Caudate nucleus (tissue), 63 donors: ENCODE measurements at places on chromosomes 4 and X.
A peak's percentile ranks its signal among the peaks of the same experiment; 100 is the strongest.

DNA sequence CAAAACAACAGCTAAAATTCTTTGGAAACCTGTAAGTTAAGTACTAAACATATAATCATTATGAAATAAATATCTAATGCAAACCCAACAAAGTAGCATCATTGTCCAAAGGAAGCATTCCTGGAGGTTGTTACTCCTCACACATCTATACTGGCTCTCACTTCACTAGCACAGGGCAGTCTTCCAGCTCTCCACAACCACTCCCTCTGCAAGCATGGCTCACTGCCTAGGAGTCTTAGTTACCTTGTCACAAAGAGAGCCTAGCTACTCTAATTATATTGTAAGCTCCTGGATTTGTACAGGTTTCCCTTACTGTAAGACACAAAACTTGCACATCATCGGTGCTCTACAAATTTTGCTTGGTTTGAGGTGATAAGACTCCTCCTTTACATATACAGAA is 76.1 kb downstream of the AMMECR1 start:
- no peak for DNase-seq

GRCh38 chr4:140267576-140267975 is 105.9 kb upstream of the SCOC start:
- DNase-seq = no peak

- DNase-seq = no peak
These were observed 494.3 kb downstream of the IL15 start for GRCh38 chr4:142130666-142131065.

DNA sequence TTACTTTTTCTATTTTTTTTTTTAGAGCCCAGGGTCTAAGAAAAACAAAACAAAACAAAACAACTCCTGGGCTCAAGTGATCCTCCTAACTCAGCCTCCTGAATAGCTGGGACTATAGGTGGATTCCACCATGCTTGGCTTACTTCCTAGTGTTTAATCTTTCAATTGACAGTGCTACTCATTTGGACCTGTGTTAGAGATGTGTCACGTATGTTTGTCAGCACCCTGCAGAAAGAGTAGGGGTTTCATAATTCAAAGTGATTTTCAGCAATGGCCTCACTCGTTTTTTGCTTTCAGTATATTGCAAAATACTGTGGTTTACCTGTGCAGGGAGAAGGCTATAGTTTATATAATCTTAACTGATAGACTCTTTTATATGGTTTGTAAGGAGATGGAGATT is 71.6 kb upstream of the TEX13D start:
- DNase-seq = no peak

DNA sequence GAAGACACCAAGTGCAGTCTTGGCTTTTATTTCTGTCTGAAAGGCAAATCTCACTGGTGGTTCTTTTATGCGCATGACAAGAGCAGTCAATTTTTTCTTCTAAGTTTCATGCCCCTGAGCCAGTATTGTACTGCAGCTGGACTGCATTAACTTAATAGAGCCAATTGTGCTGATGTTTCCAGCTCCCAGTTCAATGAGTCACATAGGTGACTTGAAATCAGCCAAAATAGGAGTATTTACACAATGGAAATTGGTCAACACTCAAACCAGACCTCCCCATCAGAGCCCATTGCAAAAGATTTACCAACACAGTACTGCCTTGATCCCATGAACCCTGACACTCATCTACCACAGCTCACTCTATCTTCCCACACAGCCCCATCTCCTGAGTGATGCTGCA is 100.3 kb upstream of the GUCY1A1 start:
- no peak for DNase-seq

GRCh38 chr4:155040031-155040430 is 168.4 kb upstream of the NPY2R start:
- no peak for DNase-seq

DNA sequence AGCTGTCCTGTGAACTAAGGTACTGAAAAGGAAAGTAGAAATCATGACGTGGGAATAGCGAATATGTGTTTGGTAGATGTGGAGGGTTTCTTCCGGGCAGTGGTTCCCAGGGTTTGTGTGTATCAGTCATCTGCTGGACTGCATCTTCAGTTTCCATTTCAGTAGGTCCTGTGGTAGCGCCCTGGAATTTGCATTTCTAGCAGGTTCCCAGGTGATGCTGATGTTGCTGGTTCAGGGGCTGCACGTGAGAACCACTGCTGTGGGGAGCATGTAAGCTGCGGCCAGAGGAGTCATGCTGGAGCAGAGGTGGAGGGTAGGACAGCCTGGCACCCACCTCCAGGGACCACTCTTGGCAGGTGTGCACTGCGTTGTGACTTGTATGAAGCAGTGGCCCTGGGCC is 47.1 kb downstream of the ARHGAP10 start:
- DNase-seq = no peak

GRCh38 chr4:168409089-168409801 is 71.0 kb downstream of the DDX60L start:
- DNase-seq = no peak

DNA sequence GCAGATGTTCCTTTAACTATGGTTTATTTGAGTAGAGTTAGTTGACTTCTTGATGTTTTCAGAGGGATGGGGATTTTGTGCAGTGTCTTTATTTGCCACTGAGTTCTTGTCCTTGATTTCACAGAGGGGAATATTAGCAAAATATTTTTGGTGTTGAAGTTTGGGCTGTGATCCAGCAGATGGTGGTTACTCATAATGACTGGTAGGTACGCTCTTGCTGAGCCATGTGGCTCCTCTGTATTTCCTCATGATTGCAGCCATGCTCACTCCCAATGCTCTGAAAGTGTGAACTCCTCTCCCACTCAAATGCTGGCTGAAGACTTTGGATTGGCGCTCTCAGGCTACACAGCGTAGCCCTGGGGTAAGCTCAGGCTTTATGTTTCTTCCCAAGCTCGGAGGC is 77.7 kb downstream of the KLF8 start:
- DNase-seq = no peak

DNA sequence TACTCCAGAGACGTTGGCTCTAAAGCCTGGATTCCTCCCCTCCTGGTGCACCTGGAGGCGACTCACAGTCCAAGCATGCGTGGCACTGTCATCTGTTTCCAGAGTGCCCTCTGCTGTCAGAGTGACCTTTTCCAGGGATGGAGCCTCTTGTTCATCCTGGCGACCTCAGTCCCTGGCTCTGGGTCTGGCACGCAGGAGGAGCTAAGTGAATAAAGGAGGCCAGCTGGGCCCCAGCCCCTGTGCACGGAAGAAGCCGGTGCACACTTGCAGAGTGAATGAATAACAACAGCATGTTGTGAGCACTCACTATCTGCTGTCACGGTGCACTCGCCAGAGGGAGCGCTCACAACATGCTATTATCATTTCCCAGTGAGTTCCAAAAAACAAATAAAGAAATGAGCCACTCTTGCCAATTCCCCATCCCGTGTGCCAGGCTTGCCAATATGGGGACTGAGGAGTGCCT is 27.8 kb upstream of the PSAPL1 start:
- DNase-seq = peak; percentile 13

GRCh38 chrX:21800344-21800770 is 39.1 kb upstream of the MBTPS2 start:
- no peak for DNase-seq

- DNase-seq = no peak
These were observed 6.9 kb upstream of the TRPC3 start for GRCh38 chr4:121958777-121959176.

DNA sequence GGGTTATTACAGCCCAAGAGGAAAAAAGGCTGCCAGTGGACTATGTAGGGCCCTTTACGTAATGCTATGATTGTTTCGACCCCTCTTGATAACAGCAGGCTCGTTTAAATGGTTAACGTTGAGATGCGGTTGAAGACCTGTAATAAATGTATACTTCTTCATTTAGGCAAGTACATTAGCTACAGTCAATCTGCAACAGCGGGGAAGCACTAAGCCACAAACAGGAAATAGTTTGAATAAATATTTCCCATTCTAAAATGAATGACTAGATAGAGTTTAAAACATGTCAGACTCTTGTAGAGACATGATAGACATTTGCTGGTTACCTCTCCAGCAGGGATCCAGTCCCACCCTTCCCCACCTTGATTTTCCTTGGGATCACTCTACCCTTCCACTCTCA is 38.1 kb upstream of the STIM2 start:
- no peak for DNase-seq

DNA sequence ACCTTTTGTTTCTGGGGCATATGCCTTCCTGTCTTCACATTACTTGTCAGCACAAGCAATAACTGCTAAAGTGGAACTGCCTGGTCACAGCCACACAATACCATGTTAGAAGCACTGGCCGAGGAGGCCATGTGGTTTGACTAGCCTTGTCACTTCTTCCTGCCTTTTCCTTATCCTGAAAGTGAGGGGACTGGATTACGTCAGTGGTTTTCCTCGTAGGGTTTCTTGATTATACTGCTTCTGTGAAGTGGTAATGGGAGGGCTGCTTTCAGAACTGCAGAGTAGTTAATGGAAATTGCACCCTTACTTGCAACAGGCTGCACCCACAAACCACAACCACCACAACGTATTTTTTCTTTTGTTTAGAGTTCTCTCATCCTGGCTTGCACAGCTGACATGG is 26.6 kb downstream of the ZRSR2 start:
- DNase-seq = no peak

DNA sequence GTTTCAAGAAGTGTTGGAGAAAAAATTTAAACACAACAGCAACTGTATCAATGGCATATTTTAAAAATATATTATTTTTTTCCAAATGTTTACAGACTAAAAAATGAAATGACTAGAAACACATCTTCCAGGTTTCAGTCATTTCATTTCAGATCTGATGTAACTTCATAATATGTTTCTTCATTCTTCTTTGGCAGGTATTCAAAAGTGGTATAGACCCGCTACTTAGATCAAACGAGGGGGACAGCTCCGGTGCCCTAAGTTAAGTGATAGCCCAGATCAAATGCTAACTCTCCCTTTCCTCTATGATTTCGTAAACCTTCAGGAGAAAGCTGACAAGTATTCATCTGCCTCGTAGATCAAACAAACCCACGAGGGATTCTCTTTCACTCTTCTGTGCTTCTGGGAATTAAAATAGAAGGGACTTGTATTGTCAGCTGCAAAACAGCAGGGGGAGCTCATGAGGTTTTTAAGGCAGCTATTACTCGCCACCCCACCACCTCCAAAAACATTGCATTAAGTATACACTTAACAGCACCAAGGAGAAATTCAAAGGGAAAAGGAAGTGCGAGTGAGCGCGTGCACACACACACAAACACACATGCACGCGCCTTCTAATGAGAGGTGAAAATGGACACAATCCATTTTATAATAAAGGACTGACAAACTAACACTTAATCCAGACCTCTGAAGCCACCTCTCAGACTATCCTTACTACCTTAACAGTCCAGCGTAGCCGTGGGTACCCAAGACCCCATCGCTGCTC is 21.4 kb downstream of the HELT start:
- no peak for DNase-seq

GRCh38 chr4:8688041-8688907 is 95.7 kb downstream of the CPZ start:
- DNase-seq = no peak

- DNase-seq = peak; percentile 78
These were observed 12.1 kb downstream of the PJA1 start for GRCh38 chrX:69153060-69153730.

- no peak for DNase-seq
These were observed 1079.8 kb downstream of the RAPGEF2 start for GRCh38 chr4:160182727-160183126.

- DNase-seq = no peak
These were observed at the start of gene TRPC5OS for GRCh38 chrX:111875881-111876280. TRPC5OS (plus strand) TSS chrX:111876181; CDS start chrX:111901850, 25,669 bp downstream.

DNA sequence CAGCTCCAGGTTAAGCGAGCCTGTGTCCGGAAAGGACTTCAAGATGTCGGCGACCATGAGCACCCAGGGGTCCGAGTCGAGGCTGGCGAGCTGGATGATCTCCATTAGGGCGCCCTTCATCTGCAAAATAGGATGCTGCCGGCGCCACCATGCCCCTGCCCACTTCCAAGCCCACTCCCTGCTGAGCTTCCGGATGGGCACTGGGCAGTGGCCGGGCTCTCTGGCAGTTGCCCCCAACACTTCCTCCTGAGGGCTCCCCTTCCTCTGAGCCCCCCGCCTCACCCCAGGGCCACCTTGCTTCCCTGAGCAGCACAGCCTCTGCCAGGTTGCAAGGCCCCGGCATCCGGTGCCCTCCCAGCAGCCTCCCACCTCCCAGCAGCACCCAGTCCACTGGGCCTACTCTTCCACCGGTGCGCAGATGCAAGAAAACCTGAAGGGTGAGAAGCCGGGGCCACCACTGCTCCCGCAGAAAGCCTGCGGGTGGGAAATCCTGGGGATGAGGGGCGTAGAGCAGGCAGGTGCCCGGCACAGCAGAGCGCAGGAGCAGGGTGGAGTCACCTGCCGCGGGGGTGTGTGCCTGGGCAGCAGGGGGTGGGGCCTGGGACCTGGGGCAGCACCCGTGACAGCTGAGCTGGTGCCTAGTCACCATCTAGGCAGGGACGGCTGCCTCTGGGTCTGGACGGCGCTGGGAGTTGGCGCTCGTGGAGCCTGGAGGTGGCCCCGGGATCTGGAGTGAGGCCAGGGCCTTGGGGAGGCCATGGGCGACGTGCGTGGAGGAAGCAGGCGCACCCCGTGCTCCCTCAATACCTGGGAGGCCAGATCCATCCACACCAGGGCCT is 17.0 kb downstream of the NELFA start:
- no peak for DNase-seq

DNA sequence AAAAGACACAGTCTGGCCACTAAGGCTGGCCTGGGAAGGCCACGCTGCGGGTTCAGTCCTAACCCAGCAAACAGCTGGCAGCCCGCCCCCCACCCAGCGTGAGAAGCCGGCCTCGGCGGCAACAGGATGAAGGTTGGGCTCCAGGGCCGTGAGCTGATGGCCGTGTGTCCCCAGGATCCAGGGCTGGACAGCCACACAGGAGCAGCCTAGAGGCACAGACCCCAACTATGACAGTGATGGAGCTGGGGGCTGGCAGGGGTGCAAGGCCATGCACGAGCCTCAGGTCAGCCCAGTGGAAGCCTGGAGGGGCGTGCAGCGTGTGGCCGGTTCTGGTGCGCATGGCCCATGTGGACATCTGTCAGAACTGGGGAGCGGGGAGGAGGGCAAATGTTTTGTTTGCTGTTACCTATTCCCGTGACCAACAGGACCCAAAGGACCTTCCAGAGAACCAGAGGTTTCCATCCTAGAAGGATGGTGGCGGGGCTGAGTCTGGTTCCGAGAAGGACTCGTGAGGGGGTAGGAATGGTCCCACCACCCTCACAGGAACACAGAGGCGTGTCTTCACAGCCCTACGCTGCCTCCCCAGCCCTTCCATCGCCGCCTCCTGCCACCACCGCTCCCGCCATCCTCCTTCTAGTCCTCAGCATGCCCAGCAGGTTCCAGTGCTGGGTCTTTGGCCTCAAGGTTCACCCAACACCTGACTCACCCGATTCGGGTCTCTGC is 46.5 kb downstream of the ZFYVE28 start:
- no peak for DNase-seq

DNA sequence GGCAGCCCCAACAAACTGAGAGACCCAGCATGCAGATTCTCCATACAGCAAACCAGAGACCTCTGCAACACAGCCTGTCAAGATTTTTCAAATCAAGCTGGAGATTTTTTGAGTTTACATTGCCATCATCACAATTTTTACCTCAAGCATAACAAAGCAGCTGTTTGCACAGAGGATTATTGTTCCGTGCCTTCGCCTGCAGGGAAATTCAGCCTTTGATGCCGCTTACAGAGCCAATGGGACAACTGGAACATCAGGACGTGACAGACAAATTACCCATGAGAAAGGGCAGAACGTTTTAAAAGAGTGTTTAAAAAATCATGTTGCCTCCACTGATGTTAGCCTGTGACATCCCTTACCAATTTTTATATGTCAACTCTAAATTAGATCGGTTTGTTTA is 363.7 kb downstream of the FBXW7 start:
- no peak for DNase-seq
